Kidney tubule cell (primary cell): ENCODE measurements at places on chromosomes 1 and 21.

- peak; percentile 90 for DNase-seq
These were observed 165.3 kb upstream of the C1orf105 start for GRCh38 chr1:172255223-172255560.

DNA sequence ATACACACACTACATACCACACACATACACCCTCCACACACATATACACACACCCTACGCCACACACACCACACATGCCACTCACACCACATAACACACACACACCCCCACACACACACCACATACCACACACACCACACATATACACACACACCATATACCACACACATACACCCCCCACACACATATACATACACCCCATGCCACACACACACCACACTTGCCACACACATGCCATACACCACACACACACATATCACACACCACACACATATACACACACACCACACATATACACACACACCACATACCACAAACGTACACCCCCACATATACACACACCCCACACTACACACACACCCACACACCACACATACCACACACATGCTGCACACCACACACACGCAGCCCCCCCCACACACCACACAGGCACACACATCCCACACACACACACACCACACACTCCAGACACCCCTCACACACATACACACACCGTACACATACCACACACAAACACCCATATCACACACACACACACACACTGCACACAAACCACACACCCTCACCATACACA lies 76.7 kb upstream of the TMPRSS2 start:
- no peak for DNase-seq

DNA sequence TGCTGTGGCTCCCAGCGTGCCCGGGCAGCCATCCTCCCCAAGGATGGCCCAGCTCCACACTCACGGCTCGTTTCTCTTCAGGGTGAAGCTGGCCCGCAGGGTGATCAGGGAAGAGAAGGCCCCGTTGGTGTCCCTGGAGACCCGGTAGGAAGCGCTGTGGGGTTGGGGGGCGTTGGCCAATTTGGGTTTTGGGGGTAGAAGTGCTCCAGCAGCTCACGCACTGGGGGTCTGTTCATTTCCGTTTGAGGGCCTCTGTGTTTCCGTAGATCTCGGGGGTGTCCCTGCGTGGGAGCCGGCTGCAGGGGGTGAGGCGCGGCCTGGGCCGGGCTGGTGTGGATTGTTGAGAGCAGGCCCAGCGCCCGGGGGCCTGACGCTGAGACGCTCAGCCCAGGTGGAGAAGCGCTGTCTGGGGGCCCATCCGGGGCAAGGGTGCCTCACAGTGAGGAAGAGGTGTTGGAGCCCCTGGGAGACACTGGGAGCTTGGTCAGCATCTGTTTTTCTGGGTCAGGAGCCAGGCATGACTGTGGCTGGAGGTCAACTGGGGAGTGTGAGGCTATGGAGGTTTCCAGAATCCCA lies 12.6 kb downstream of the COL6A1 start:
- no peak for DNase-seq

GRCh38 chr21:44657635-44658540 lies at the start of gene KRTAP12-3:
Gene KRTAP12-3, plus strand, starts transcription at chr21:44657932. Its CDS starts 48 bp downstream, at chr21:44657980.
- no peak for DNase-seq

- DNase-seq, result no peak
These were observed 77.2 kb downstream of the BCAR3 start for GRCh38 chr1:93604411-93604810.

DNA sequence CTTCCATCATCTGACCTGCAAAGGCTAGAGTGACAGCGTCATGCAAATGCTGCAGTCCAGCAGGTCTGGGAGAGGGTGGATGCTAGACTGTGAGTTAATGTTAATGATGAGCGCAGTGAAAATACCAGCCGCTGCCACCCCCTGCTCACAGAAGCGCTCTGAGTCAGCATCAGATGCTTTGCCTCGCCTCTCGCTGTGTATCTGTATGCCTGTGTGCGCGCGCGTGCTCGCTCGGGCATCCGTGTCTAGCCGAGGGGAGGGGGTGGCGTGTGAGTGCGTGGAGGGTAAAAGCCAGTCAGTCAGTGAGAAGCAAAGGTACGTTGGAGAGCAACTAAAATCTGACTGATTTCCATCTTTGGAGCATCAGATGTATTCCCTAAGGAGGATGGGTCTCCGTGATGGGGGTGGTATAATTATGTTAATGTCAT lies 858.7 kb downstream of the USP25 start:
- DNase-seq, result peak; percentile 94

GRCh38 chr21:29671728-29672127 lies 268.1 kb downstream of the GRIK1 start:
- no peak for DNase-seq

- DNase-seq, result peak; percentile 45
These were observed 7.9 kb downstream of the TINAGL1 start for GRCh38 chr1:31583995-31584868.

- peak; percentile 92 for DNase-seq
These were observed 5.2 kb downstream of the S100A10 start for GRCh38 chr1:151988405-151988923.

DNA sequence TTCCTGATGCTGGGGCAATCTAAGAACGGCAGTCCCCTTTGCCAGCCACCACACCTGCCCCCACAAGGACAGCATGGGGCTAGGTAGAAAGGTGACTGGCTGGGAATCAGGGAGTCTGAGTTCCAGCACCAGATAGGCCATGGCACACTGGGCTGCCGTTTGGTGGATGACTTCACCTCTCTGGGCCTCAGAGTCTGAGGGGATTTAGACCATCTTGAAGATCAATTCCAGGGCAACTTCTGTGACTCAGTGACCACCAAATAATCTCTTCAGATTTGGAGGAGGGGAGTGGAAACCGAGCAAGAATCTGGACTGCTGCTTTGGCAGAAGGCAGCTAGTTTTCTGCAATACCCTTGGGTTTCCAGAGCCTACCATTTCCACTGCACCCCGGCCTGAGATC lies 92.1 kb upstream of the EDN2 start:
- no peak for DNase-seq

GRCh38 chr21:26112127-26112742 lies 58.3 kb downstream of the APP start:
- DNase-seq, result no peak

DNA sequence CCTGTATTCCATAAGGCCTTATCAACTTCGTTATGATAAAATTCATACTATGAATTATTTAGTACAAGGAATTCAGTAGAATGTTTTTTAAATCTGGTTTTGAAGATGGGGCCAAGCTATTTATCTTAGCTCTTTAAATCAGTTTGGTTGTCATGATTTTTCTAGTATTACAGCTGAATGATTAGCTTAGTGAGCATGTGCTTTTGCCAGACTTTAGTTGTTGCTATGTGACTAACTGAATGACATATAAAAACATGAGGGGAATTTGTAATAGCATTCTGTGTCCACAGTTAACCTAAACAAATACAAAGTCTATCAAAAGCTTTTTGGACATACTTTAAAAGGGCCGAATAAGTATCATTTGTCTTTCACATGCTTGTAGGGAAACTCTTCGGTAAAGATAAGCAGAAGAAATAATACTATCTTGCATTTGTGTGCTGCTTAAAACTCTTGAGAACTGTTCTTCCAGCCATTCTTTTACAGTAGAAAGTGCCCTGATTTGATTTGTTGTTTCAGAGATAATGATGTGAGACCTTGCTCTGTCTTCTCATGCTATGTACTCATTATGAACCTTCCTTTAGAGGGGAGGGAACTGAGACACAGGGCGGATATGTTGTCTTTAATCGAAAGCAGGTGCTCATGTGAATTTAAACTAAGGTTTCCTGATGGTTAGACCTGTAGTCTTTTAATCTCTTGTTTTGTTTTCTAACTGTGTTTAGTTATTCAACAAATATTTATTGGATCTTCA lies 18.8 kb downstream of the NEK7 start:
- peak; percentile 76 for DNase-seq

GRCh38 chr21:36835383-36835795 lies 131.1 kb downstream of the HLCS start:
- no peak for DNase-seq
